Activated T-helper 1 cell treated with anti-CD3 and anti-CD28 coated beads, Interleukin-2, amount 50 U/mL, for 16 hours (primary cell): ENCODE measurements at places on chromosomes 12 and 14.

DNA sequence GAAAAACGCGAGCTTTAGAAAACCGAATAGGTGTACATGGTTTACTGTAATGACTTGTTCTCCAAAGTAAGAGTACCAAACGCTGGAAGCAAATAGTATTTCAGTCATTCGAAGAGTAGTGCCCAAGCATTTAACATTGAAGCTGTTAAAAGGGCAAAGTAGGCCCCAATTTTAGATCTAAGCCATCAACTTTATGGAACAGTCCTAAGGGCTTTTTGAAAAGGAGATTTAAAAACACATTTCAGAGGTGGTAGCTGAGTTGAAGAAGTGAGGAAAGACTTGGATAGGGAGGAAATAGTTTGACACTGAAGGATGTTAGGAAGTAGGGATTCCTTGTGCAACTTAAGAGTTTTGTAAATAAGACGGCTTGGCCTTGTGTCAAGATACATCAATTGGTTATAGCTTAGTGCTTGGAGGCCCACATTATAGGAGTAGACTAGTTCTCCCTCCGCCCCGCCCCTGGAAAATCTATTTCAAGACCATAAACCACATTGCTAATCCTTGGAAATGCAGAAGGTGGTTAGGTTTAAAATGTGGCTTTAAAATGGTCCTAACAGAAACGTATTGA lies 783 bp upstream of the TUBA1B start:
- no peak for DNase-seq

DNA sequence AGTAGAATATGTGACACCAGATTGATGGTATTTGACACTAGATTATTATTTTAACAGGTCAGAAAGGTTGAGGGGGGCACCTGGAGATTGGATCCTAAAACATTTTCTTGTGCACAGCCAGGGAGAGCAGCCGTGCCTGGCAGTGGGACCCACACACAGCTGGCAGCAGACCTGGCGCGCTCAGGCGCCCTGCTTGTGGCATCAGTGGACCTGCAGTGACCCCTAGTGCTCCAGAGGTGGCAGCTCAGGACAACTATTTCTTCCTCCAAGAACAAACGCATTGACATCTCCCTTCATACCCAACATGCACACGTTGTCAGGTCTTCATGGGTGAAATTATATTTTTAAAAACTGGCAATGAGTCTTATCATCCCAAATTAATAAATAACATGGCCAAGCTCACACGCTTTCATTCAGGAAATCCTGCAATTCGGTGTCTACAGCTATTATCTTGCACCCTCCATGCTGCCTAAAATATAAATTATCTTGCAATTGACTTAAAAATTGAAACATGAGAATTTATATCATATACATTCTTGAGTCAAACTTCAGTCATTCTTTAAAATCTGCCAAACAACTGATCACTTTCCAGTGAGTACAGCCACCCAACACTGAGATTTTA lies 7.7 kb upstream of the TMEM132D start:
- DNase-seq: no peak

DNA sequence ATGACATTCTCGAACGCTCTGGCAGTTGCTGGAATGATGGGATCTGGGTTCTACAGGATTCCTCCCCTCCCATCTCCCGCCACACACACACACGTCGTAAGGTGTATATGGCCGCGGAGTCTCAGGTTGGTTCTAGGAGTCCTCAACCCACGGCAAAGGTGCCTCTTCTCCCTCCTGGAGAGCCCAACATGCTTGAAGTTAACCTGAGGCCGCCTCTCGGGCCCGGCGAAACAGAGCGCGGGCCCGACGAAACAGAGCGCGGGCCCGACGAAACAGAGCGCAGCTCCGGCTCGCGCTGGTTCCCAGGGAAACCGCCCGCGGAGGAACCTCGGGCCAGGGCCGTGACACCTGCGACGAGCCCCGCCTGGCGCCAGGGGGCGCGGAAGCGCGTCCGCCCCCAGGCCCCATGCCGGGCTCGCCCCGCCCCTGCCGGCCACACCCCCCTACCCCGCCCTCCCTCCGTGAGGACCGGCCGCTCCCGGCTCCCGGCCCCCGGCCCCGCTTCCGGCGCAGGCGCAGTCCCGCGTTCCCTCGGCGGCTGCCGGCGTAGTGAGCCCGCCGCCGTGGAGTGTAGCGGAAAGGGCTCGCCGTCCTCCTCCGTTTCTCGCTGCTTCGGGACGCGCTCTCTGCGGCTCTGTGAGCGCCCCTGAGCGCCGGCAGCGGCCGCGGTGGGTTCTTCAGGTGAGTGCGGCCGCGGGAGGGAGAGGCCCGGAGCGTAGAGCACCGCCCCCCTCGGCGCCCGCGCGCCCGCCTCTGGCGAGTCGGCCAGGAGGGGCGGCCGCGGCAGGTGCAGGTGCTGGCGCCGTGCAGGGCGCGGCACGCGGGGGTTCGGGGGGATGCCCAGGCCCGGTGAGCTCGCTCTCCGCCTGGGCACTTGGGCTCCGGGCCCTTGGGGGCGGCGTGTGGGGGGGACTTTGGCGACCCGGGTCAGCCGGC lies at the start of gene RAB3IP:
Gene RAB3IP (plus strand): TSS at position 510 of the 936 bp plus-strand sequence. CDS start 16,549 bp downstream, outside the sequence.
- peak; percentile 91 for DNase-seq

- DNase-seq: no peak
These were observed 24.9 kb downstream of the PSMC1 start for GRCh38 chr14:90281261-90281660.

DNA sequence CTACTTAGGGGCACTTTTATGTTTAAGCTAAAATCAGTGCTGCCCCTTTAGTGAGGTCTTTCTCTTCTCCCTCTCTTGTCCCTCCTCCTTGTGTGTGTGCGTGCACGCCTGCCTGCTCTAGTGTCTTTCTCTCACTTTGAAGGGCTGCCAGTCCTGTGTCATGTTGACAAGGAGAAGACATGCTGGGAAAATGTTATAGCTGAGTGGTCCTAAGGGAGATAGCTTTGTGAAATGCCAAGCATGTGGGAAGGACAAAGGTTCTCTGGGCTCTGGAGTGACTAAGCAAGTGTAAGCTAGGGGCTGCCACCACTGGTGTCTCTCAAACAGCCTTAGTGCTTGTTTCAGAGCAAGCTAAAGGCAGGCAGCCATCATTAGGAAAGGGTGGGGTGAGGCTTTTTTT lies 108.4 kb downstream of the EMP1 start:
- DNase-seq: no peak

GRCh38 chr14:69705706-69706105 lies 61.2 kb upstream of the SRSF5 start:
- no peak for DNase-seq

- DNase-seq: no peak
These were observed 449 bp upstream of the SLC24A4 start for GRCh38 chr14:92322516-92322915.

DNA sequence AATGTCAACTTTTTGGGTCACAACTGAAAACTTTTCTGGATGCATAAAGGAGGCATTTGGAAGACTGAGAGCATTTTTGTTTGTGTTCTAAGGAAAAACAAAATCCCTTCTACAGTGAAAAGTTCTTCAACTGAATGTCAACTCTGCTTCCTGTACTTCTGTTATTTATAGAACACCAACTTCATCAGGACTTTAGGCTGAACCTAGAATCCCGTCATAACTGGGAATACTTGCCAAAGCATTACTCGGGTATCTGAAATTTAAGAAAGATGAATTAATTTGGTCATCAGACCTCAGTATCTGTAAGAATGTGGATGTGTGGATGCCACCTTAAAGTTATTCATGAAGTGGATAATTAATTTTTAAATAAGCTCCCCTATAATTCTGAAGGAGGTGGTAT lies 73.2 kb downstream of the FERMT2 start:
- no peak for DNase-seq

GRCh38 chr14:104795781-104796686 lies 486 bp upstream of the AKT1 start:
- DNase-seq: peak; percentile 47

DNA sequence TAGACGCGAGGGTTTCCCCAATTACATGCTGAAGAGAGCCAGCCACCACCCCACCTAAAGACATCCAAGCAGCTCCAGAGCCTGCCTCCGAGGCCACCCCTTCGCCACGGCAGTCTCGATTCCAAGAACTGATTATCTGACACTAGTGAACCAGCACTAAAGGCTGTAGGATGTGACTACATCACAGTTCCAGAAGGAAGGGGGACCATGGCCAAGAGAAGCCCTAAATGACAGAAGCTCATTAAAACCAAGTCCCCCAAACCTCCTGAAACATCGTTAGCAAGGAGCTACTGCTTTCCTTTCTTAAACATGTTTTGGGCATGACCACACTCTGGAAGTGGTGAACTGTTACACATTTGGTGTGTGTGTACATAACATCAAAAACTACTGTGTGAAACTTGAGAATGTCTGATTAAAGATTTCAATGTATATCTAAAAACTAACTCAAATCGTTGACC lies 88.2 kb downstream of the DUSP16 start:
- DNase-seq: no peak

DNA sequence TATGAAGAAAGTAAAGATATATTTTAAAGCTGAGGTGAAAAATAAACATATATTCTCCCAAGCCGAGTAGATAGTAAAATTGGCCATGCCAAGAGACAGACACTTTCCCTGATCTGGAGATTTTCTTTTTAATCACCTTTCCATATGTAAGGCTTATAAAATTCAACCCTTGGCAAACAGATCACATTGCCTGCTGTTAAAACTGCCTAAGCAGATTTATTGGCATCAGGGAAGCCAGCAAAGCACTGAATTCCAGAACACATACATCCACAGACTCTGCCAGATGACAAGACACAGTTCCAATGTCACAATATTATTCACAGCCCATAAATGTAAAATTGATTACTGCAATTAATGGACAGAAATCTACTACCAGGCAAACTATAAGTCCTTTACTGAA lies 78.2 kb upstream of the GARIN2 start:
- DNase-seq: no peak

DNA sequence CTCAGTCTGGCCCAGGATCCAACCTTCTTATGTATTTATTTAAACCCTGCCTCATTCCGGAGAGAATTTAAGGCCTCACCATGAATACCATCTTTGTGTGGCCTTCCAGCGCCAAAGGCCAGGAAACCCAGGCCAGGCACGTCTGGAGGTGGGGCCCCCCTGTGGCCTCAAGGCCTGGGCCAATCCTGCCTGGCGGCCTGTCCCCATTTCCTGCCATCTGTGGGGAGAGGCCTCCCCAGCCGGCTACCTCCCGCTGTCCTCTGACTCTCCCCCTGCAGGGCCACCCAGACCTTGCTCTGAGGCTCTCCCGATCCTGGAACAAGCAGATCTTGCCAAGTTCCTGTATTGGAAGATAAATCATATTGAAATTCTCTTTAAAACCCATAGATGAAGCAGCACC lies 37.4 kb upstream of the MEG3 start:
- DNase-seq: no peak

DNA sequence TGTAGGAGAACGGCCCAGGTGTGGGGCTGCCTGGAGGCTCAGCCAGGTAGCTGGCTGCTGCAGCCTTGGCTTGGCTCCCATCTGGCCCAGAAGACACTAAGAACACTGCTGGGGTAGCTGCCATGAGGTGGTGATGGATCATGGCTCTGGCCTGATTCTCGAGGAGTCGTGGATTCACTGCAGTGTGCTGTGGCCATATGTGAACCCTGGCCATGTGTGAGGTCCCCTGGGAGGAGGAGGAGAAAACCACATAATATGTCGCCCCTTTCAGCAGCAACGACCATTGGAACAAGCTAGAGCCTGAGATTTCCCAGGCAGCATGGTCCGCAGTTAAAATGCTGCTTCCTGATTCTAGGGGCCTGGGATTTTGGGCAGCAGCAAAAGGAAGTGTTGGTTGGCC lies 4.0 kb upstream of the PRMT8 start:
- no peak for DNase-seq

DNA sequence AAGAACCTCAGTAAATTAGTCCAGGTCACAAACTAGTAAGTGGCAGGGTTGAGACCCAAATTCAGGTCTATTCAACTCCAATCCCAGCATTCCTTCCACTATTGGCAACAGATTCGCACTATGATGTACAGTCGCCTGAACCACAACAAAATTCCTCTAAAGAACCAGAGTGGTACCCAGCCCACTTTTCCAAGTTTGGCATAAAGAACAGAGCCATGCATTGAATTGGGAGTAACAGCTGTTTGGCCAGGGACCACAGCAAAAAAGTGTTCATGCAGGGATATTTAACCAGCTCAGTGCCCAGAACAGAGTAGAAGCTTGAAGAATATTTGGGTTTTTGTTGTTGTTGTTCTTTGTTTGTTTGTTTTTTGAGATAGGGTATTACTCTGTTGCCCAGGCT lies 9.7 kb downstream of the TC2N start:
- DNase-seq: no peak

DNA sequence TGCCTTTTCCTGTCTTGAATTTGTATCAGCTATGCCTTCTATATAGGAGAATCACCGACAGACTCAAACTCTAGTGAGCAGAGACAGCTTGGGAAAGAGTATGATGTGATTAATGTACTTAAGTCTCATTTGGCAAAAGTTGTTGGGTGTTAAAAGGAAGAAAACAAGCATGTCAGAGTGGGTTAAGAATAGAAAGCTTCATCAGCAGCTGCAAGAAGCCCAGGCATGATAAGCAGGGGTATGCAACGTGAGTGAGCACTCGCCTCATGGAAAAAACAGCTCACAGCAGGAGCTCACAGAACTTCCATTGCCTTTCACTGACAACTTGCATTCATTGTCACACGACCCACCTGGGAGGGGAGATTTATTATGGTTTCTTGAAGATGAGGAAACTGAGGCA lies 35.9 kb upstream of the WNK1 start:
- DNase-seq: peak; percentile 9

DNA sequence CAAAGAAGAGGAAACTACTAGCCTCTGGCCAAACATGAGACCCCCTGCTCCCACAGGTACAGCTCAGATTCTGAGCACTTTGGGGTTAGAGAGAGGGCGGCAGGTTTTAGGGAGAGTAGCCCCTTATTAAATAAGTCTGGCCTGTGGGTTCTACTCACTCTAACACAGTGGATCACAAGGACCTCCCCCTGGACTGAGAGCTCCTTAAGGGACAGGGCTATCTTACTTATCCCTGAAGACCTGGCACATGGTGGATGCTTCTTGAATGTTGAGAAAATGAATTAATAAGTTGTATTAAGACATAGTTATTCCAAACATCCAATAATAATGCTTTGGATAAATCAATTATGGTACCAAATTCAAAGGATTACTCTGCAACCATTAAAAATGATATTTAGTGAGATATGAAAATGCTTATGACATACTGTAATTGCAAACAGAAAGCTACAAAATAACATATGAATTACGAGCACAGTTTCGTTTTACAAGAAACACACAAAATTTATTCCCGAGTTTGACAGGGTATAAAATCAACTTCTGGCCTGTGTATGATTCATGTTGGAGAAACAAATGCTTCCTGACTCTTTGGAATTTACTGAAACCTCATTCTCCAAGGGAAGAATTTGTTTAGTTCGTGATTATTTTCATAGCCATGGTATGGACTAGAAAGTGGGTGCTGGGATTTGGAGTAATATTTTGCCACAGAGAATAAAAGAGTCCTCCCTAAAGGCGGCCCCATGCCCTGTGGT lies 59.3 kb upstream of the BDKRB2 start:
- DNase-seq: no peak

- no peak for DNase-seq
These were observed 64.5 kb downstream of the TSPAN9 start for GRCh38 chr12:3141339-3142321.
